ENCODE measurements at places on chromosomes 5 and 9. TPM values are rescaled to one million over a fixed set of nuclear protein-coding genes. Genes with fewer than 3 reads are reported as not detected.

GRCh38 chr9:121308765-121309164, 40.8 kb downstream of the GSN start:
- peaks cover 55% of the 10 kb centered on the region for H3K36me3 ChIP-seq
- H3K27ac ChIP-seq = no peak overlapping the region
- no peaks in the 10 kb centered on the region for H3K27me3 ChIP-seq
- DNase-seq = no peak
- no peak overlapping the region for H3K4me3 ChIP-seq
- no peaks in the 10 kb centered on the region for H3K4me1 ChIP-seq

DNA sequence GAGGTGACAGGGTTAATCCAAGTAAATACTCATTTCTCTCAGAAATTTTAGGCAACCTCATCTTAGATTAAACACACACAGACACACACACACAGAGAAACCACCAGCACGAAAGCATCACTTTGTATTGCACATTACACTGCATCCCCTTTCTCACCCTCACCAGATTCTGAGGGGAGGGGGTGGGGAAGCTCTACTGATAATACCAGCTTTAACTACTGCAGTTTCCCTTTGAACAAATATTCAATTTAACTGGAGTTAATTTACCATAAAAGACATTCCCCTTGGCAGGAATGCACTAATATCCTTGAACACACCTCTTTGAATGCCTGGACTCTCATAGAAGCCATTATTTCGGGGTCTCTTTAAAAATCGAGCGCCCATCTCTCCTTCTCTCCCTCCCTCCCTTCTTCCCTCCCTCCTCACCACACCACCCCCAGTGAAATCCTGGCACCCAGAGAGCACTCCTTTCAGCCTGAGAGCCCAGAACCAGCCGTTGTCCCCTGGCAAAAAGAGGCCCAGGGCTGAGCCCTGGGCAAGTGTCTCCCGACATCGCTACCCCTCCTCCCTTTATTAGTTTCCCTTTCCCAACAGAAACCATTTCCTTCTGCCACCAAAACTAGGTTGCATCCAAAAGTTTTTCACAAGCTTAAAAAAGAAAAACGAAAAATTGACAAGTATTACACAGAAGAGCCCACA, 2.8 kb upstream of the NFIB start:
- peak; percentile 74 for DNase-seq

DNA sequence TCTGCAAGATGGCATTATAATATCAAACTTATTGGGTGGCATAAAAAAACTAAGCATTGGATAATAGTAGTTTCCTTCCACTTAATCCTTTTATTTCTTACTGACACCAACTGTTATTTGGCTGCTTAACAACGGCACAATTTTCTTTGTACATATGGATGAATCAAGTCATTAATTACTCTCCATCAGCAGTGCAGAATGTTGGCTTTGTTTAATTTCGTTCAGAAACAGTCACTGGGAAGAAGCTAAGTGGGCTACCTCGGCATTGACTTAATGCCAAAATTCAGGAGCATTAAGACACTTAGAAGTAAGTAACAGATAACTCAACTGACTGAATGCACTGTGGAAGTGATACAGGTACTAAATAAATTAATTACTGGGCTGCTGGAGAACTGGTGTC, 460.4 kb downstream of the CTNND2 start:
- DNase-seq = no peak
- no peaks in the 10 kb centered on the region for H3K27me3 ChIP-seq
- H3K4me1 ChIP-seq = no peaks in the 10 kb centered on the region
- H3K36me3 ChIP-seq = no peaks in the 10 kb centered on the region
- H3K4me3 ChIP-seq = no peak overlapping the region
- H3K27ac ChIP-seq = no peak overlapping the region

Gene FEM1C
- 47.9 TPM for total RNA-seq

Gene MCIDAS
- 0.31 TPM for total RNA-seq

Gene CAMK2A
- total RNA-seq = 1.6 TPM

Data from lung (tissue), 17 donors.